ENCODE measurements at places on chromosomes 16 and 17.

GRCh38 chr16:88672776-88673175 is 9.9 kb upstream of the MVD start:
- no peak for DNase-seq

- DNase-seq: no peak
These were observed 33.9 kb upstream of the GCSH start for GRCh38 chr16:81130126-81130525.

- peak; percentile 79 for DNase-seq
These were observed 229.8 kb downstream of the KATNIP start for GRCh38 chr16:27779641-27780164.

GRCh38 chr16:67339453-67339852 is 12.8 kb downstream of the LRRC36 start:
- DNase-seq: peak; percentile 11

- no peak for DNase-seq
These were observed at the start of gene TPSG1 for GRCh38 chr16:1225051-1225451. TPSG1 (minus strand) TSS chr16:1225268; CDS start chr16:1225252, 16 bp downstream.

DNA sequence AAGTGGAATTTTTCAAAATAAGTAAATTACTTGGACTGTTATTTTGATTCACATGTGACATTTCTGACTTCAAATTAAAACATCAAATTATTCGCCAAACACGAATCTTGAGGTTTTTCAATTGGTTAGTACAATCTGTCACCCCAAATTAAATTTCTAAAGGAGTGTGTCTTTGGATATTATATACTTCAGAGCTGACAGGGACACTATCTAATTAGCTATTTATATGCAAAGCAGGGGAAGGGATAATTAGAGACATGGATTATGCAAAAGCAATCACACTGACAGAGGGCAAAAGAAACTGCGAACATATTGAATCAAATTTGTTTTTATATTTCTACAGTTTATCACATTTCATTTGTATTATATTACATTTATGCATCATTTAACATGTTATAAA is 433.0 kb downstream of the KIF2B start:
- no peak for DNase-seq

- no peak for DNase-seq
These were observed 35.7 kb downstream of the BAIAP2 start for GRCh38 chr17:81070541-81071246.

GRCh38 chr16:5030251-5030870 is 3.4 kb downstream of the NAGPA start:
- no peak for DNase-seq

- DNase-seq: no peak
These were observed 13.4 kb downstream of the DEF8 start for GRCh38 chr16:89961920-89962319.

- no peak for DNase-seq
These were observed 4.4 kb downstream of the KRT27 start for GRCh38 chr17:40777971-40778370.

DNA sequence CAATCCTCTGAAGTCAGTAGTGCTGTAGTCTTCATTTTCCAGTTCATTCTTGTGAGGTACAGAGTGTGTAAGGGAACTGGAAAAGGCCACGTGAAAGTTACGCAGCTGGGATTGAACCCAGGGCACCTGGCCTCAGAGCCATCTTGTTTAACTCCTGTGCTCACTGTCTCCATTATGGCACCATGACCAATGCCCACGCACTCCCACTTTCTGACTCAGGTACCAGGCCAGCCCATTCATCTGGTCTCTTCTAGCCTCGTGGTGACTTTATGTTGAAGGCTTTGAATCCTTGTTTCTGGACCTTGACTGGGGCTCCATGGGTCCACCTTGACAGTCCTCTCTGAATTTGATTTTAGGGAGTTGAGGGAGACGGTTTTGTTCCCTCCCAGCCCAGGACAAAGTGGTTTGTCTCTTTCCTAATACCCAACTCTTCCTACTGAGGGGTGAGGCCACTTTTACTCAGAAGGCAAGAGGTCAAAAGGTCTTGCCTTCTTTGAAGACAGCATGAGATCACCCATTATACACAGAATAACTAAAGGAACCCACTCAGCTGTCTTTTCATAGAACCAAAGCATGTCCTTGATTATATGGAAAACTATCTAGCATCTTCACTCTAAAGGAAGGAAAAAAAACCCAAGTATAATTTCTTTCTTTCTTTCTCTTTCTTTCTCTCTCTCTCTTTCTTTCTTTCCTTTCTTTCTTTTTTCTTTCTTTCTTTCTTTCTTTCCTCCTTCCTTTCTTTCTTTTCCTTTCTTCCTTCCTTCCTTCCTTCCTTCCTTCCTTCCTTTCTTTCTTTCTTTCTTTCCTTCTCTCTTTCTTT is 50.0 kb downstream of the OTOA start:
- DNase-seq: no peak

GRCh38 chr17:44758414-44759085 is at the start of gene ADAM11:
ADAM11 (plus strand) TSS chr17:44758988; CDS start chr17:44759200, 212 bp downstream.
- peak; percentile 55 for DNase-seq

- no peak for DNase-seq
These were observed 24.6 kb downstream of the HIGD1B start for GRCh38 chr17:44872131-44872768.

- DNase-seq: no peak
These were observed 1.4 kb upstream of the CRYM start for GRCh38 chr16:21279501-21279900.

DNA sequence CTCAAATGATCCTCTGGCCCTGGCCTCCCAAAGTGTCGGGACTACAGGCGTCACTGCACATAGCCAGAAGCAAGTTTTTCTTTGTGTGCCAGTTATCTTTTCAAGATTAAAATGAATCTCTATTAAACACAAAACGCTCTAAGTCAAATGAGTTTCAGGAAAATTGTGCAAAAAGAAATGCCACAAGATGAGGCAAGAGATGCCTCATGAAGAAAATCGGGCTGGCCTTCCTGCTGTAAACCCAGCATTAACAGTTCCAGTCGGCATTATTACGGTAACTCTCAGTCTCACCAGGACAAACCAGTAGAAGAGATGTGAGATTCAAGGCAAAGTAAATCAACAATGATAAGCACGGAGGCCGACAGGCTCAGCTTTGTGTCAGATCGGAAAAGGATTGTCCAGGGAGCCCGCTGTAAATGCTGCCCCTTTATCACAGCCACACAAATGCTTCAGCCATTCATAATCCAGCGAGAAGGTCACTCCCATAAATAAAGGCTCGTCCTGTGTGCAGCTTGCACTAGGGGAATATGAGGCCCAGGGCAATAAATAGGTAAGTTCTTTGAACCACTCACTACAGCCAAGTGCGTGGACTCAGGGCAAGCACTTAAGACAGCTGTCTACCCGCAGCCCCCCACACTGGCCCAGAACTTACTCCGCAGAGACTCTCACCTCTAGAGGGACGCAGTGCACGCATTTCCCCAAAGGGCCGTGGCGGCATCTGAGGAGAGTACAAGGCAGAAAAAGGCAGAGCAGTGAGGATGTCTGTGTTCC is 27.2 kb downstream of the NPLOC4 start:
- DNase-seq: no peak

DNA sequence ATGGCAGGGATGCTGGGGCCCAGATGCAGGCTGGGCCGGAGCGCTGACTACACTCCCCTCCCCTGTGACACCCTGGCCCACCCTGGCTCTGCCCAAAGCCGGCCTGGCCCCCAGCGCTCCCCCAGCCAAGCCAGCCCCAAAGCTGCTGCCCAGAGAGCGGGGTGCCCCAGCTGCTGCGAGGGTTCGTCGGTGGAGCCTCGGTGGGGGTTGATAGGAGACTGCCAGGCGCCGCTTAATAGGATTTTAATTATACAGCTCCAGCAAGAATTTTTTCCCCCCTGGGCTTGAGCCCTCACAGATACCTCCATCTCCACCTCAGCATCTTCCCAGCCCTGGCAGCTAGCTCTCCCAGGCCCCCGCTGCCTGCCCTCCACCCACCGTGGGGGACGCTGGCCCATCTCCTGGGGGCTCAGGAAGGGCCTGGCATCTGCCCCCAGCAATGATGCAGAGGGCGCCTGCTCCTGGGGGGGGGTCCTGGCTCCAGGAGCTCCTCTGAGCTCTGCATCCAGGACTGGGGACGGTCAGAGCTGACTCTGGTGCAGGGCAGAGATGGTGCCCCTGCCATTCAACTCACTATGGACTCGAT is 36.8 kb upstream of the DLX4 start:
- no peak for DNase-seq

DNA sequence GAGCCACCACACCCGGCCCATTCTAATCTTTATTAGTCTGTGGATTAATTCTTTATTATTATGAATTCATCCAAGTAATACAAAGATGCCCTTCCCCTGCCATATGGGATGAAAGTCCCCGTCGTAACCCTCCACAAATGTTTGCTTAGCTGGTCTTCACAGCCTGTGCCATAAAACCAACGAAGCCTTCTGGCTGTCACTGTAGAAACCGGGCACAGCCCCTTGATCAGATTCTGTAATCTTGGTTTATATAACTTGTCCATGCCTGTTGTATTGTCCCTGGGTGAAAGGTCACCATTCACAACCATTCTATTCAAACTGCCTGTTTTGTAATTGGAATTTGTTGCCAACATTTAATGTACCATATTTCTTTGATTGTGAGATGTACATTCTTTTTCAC is 66.5 kb downstream of the ATP2C2 start:
- DNase-seq: no peak

DNA sequence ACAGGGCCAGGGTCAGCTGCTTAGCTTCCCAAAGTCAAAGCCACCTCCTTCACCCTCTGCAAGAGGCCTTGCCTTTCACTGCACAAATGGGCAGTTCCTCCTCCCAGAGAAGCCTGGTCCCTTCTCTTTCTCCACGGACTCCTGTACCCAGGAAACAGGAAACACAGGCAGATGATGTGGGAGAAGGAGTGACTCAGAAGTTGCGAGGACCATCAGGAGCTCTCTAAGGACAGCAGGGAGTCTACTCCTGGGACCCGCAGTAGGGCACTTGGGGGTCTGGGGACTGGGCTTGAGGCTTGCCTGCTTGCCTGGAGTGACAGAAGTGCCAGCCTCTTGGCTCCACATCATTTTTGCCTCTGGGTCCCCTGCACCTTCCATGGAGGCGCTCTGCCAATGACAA is 47.4 kb upstream of the KSR1 start:
- peak; percentile 62 for DNase-seq

DNA sequence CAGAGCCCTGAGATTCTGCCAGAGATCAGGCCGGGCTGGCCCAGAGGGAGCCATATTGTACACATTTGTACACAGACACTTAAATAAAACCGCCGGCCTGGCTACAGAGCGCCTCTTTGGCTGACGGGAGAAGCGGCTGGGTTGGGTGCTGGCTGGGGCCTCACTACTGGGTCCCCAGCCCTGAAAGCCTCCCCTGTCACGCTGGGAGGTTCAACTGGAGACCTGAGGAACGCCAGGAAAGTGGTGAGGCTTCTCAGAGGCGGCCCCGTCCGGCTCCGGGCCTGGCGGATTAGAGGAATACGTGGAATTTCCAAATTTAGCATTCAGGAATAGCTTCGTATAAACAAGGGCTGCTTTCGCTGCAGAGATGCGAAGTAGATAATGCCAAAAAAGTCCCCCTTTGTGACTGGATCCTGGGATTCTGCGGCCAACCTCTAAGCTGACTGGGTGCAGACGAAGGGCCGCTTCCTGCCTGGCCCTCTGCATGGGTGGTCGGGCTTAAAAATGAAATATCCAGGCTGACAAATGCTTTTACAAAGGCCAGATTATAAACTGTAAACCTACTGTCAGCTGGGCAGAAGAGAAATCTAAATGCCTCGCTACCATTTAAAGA is 252.4 kb downstream of the IRF8 start:
- DNase-seq: no peak

DNA sequence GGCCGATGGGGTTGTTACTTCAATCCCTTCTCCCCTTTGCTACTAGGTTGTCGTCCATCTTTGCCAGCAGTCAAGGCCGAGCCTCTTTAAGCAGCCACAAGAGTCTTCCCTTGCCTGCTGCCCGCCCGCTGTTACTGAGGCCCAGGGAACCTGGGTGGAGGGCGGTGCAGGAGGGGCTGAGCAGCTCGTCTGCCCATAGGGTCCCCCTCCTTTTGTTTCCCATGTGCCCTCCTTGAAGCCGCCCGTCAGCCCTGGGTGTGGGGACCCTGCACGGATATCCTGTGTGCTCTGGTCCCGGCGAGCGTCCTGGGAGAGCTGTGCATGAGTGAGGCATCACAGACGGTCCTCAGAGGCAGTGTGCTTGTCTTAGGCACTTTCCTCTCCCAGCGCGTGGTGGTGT is 37.9 kb upstream of the CAPN15 start:
- no peak for DNase-seq

- no peak for DNase-seq
These were observed 4.0 kb downstream of the SLC25A10 start for GRCh38 chr17:81715872-81716673.

- no peak for DNase-seq
These were observed 847.4 kb upstream of the SOX9 start for GRCh38 chr17:71273441-71273840.

DNA sequence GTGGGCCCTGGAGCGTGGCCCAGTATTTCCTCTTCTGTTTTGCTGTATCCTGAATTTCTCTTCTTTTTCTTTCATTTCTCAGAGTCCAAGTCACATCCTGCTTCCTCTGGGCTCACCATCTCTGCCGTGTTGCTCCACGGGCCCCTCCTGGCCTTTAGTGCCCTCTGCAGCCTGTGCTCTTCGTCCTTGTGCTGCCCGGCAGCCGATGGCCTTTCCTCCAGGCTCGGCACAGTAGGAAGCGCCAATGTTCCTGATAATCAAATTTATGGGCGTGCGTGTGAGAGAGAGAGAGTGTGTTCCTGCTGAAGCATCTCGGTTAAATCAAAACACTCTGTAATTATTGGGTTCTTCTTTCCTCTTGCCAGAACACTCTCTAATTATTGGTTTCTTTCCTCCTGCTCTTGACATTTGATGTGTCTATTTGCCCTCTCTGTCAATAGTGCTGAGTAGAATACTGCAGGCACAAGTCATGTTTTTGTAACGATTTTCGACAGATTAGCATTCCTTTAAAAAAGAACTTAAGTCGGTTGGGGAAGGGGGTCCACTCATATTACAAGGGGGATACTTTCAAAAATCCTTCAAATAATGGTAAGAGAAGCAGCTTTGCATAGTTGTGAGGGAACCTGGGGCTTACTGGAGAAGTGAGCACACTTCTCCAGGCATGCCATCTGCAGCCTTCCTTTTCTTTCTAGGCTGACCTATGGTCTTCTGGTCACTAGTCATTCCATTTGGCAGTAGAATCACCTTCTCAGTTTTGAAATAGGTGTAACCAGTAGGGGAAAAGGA is 126.6 kb downstream of the RPTOR start:
- DNase-seq: no peak

- DNase-seq: peak; percentile 99
These were observed 94.9 kb downstream of the ANKRD11 start for GRCh38 chr16:89395150-89396142.

- DNase-seq: no peak
These were observed 4.7 kb downstream of the NAGPA start for GRCh38 chr16:5028950-5029475.

GRCh38 chr16:920051-920681 is 50.6 kb downstream of the LMF1 start:
- DNase-seq: peak; percentile 67
